ENCODE measurements at places on chromosomes 12 and 14.

DNA sequence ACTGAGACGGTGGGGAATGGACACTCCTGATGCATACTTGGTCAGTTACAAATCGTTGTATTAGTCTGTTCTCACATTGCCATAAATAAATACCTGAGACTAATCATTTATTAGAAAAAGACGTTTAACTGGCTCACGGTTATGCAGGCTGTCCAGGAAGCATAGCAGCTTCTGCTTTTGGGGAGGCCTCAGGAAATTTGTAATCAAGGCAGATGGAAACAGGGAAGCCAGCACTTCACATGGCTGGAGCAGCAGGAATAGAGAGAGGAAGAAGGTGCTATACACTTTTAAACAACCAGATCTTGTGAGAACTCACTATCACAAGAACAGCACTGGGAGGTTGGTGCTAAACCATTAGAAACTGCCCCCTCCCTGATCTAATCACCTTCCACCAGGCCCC is 418.2 kb downstream of the FLRT2 start:
- no peaks in the 10 kb centered on the region for H3K27me3 ChIP-seq
- DNase-seq = no peak
- H3K36me3 ChIP-seq = no peaks in the 10 kb centered on the region

GRCh38 chr12:20482491-20483054 is 114.2 kb downstream of the PDE3A start:
- H3K4me1 ChIP-seq = no peaks in the 10 kb centered on the region
- H3K27ac ChIP-seq = no peak overlapping the region
- no peaks in the 10 kb centered on the region for H3K36me3 ChIP-seq
- H3K4me3 ChIP-seq = no peak overlapping the region
- no peak for DNase-seq

- H3K4me3 ChIP-seq = no peak overlapping the region
- DNase-seq = no peak
- no peaks in the 10 kb centered on the region for H3K36me3 ChIP-seq
- H3K27me3 ChIP-seq = peaks cover 33% of the 10 kb centered on the region
- H3K4me1 ChIP-seq = peaks cover 4% of the 10 kb centered on the region
- no peak overlapping the region for H3K27ac ChIP-seq
Observed at GRCh38 chr12:53807322-53807860, 55.6 kb upstream of the CISTR start.

- peak overlapping the region; percentile 61 for H3K4me3 ChIP-seq
- no peak overlapping the region for H3K27ac ChIP-seq
- peaks cover 5% of the 10 kb centered on the region for H3K27me3 ChIP-seq
Observed at GRCh38 chr14:53306267-53306721, 153.2 kb upstream of the DDHD1 start.

- no peak overlapping the region for H3K27ac ChIP-seq
- H3K27me3 ChIP-seq = no peaks in the 10 kb centered on the region
- H3K4me1 ChIP-seq = no peaks in the 10 kb centered on the region
- H3K4me3 ChIP-seq = no peak overlapping the region
- H3K36me3 ChIP-seq = no peaks in the 10 kb centered on the region
Observed at GRCh38 chr12:18576104-18576626, 161.6 kb downstream of the PLCZ1 start.

DNA sequence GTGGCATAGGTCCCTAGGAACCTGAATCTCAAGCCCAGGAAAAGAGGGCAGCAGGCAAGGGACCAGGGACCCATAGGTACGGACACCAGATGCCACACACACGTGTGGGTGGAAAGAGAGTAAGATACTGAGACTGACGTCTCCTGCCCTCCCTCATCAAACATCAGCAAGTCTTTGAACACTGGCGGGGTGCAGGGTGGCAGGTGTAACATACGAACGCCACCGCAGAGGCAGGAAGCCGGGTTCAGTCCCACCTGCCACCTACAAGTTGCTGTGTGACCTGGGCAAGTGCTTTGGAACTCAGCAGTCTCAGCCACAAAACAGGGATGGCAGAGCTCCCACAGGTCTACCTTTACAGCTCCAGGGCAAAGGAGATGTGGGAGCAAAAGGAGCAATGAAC is 11.1 kb downstream of the ACTN1 start:
- H3K4me1 ChIP-seq = peaks cover 92% of the 10 kb centered on the region
- H3K36me3 ChIP-seq = peaks cover 58% of the 10 kb centered on the region
- no peak overlapping the region for H3K4me3 ChIP-seq
- H3K27ac ChIP-seq = no peak overlapping the region
- no peak for DNase-seq

GRCh38 chr14:88791629-88792472 is 902 bp downstream of the EML5 start:
- H3K4me3 ChIP-seq = peak overlapping the region; percentile 64
- no peak for DNase-seq
- peaks cover 23% of the 10 kb centered on the region for H3K27me3 ChIP-seq

DNA sequence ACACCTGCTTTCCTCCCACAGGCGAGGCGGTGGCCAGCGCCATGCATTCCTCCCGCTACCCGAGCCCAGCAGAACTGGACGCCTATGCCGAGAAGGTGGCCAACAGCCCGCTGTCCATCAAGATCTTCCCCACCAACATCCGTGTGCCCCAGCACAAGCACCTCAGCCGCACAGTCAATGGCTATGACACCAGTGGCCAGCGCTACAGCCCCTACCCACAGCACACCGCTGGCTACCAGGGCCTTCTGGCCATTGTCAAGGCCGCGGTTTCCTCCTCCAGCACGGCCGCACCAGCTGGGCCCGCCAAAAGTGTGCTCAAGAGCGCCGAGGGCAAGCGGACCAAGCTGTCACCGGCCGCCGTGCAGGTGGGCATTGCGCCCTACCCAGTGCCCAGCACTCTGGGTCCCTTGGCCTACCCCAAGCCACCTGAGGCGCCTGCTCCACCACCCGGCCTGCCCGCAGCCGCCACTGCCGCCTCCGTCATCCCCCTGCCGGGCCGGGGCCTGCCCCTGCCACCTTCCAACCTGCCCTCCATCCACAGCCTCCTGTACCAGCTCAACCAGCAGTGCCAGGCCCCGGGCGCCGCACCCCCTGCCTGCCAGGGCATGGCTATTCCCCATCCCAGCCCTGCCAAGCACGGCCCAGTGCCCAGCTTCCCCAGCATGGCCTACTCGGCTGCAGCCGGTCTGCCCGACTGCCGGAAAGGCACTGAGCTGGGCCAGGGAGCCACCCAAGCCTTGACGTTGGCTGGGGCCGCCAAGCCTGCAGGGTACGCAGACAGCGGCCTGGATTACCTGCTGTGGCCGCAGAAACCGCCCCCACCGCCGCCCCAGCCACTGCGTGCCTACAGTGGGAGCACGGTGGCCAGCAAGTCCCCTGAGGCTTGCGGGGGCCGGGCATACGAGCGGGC is 54.6 kb downstream of the FAM222A start:
- no peak overlapping the region for H3K27ac ChIP-seq
- no peaks in the 10 kb centered on the region for H3K27me3 ChIP-seq
- no peak overlapping the region for H3K4me3 ChIP-seq
- H3K36me3 ChIP-seq = no peaks in the 10 kb centered on the region

DNA sequence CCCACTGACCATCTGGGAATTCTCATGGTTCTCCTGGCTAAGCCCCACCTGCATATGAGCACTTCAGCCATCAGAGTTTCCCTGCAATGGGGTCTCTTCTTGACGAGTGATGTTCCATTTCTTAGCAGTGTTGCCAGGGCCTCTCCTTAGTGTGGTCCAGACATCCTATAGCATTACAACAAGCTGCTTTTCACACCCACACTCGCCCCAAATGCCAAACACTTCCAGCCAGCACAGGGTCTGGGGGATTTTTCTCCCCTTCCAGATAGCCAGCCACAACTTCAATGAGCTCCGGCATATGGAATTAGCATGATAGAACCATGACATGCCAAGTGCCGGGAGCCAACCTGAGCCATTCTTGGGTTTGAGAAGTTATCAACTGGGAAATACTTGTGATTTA is 267.4 kb downstream of the ZFP36L1 start:
- H3K36me3 ChIP-seq = no peaks in the 10 kb centered on the region
- H3K4me1 ChIP-seq = peaks cover 11% of the 10 kb centered on the region
- no peak overlapping the region for H3K27ac ChIP-seq
- no peaks in the 10 kb centered on the region for H3K27me3 ChIP-seq
- DNase-seq = no peak
- no peak overlapping the region for H3K4me3 ChIP-seq

- H3K36me3 ChIP-seq = no peaks in the 10 kb centered on the region
- H3K27ac ChIP-seq = no peak overlapping the region
- no peak for DNase-seq
- H3K4me3 ChIP-seq = no peak overlapping the region
- peaks cover 47% of the 10 kb centered on the region for H3K27me3 ChIP-seq
- H3K4me1 ChIP-seq = no peaks in the 10 kb centered on the region
Observed at GRCh38 chr14:96735526-96735925, 61.7 kb upstream of the VRK1 start.

DNA sequence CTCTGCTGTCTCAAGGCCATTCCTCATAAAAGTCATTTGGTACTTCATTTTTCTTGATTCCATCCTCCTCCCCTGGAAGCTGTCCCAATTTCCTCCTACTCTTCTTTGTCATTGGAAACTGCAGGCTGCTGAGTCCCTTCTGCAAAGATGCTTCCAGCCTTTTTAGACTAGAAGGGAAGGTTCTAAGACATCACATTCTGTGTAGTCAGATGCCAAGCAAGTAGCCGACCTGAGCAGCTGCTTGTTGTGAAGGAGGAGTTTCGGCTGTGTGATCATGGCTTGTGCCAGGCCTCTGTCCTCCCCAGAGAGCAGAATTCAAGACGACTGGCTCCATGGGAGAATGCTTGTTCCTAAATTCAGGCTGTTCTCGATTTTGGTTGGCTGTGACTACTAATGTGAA is 8.7 kb downstream of the RFC5 start:
- no peak overlapping the region for H3K27ac ChIP-seq
- no peak for DNase-seq
- no peak overlapping the region for H3K4me3 ChIP-seq

DNA sequence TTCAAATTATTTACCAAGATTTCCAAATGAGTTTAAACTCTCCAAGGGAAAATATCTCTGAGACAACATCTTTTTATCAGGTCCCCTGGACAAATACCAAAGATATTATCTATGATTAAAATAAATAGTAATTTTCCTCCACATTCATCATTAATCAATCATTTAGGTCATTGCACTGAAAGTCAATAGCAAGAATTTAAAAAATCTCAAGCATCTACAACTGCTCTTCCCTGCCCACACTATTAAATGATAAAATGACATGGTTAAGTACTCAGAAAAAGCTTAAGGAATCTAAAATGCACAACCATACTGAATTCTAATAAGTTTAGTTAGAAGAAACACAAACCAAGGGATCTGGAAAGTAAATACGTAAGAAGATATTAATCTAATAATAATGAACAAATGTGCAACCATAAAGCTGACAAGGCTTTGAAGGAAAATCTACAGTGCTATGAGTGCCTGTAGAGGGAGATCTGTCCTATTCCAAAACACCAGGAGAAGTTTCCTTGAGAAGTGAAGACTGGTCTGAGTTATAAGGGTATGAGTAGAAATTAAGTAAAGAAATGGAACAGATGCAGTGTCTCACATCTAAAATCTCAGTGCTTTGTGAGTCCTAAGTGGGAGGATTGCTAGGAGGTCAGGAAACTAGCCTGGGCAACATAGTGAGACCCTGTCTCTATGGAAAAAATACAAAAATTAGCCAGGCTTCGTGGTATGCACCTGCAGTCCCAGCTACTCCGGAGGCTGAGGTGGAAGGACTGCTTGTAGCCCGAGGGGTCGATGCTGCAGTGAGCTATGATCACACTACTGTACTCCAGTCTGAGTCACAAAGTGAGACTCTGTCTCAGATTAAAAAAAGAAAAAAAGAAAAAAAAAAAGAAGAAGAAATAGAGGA is 19.2 kb downstream of the INTS13 start:
- H3K36me3 ChIP-seq = peaks cover 26% of the 10 kb centered on the region
- no peak overlapping the region for H3K27ac ChIP-seq
- no peaks in the 10 kb centered on the region for H3K4me1 ChIP-seq
- peak; percentile 26 for DNase-seq
- H3K4me3 ChIP-seq = no peak overlapping the region

DNA sequence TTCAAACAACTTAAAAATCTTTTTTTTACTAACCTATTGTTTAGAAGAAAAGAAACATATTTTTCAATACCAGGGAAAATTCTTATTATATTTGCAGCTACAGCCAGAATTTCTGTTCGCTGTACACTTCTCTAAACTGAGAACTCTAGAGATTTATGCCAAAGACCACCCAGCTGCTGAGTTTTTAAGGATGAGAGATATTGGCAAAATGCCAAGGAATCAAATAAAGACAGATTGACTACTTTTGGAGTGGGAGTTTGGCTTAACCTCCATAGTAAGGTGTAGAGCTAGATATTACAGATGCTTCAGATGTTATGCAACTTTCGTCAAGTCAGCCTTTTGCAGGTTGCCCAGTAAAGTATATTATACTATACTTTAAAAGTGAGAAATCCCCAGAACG is 71.8 kb downstream of the TTLL5 start:
- DNase-seq = no peak
- no peaks in the 10 kb centered on the region for H3K36me3 ChIP-seq
- H3K27ac ChIP-seq = no peak overlapping the region
- no peaks in the 10 kb centered on the region for H3K27me3 ChIP-seq
- no peak overlapping the region for H3K4me3 ChIP-seq

- DNase-seq = peak; percentile 40
- H3K27me3 ChIP-seq = no peaks in the 10 kb centered on the region
- no peaks in the 10 kb centered on the region for H3K36me3 ChIP-seq
Observed at GRCh38 chr12:88338486-88338885, 196.4 kb downstream of the TMTC3 start.

DNA sequence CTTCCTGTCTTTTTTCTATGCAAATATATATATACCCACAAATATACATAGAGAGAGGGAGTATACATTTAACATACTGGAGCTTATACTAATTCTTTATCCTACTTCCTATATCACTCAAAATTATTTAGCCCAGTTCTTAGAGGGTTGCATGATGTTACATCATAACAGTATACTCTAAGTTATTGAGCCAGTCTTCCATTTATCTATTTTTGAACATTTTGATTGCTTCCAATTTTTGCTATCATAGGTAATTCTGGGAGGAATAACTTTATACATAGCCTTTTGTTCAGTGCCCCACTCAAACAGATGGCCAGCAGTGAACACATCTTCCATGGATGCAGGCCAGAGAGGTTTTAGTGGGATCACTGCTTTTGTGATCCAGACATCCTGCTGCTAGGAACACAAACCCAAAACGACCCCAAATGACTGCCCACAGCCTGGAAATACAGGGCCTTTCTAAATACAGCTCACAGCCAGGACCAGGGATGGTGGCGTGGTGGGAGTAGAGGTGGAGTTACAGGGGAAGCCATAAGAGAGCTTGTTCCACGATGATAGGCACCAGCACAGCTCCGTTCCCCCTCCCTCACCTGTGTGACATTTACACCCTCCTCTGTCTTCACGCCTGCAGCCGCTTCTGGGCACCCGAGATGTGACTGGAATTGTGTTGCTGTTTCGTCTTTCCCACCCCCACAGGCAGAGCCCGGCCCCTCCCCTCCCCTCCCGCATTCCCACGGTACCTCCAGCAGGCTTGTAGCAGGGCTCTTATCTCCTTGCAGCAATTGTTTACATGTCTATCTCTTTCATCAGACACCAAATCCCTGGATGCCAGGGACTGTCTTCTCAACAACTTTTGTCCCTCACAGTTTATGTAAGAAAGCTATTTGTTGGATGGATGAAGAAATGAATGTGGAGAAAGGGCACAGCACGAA is 30.7 kb upstream of the HDAC7 start:
- H3K4me1 ChIP-seq = no peaks in the 10 kb centered on the region
- no peak for DNase-seq
- H3K27me3 ChIP-seq = no peaks in the 10 kb centered on the region
- no peak overlapping the region for H3K4me3 ChIP-seq
- H3K36me3 ChIP-seq = no peaks in the 10 kb centered on the region

GRCh38 chr12:49872381-49872780 is 29.5 kb upstream of the BCDIN3D start:
- H3K27me3 ChIP-seq = peaks cover 4% of the 10 kb centered on the region

- DNase-seq = peak; percentile 16
- no peaks in the 10 kb centered on the region for H3K36me3 ChIP-seq
- H3K27me3 ChIP-seq = peaks cover 9% of the 10 kb centered on the region
- H3K27ac ChIP-seq = no peak overlapping the region
- H3K4me1 ChIP-seq = no peaks in the 10 kb centered on the region
Observed at GRCh38 chr12:15227004-15227679, 5.9 kb upstream of the RERG start.

All from astrocyte (in vitro differentiated cells and primary cell).